ENCODE measurements at places on chromosomes 1 and 21.
A peak's percentile ranks its signal among the peaks of the same experiment; 100 is the strongest.

DNA sequence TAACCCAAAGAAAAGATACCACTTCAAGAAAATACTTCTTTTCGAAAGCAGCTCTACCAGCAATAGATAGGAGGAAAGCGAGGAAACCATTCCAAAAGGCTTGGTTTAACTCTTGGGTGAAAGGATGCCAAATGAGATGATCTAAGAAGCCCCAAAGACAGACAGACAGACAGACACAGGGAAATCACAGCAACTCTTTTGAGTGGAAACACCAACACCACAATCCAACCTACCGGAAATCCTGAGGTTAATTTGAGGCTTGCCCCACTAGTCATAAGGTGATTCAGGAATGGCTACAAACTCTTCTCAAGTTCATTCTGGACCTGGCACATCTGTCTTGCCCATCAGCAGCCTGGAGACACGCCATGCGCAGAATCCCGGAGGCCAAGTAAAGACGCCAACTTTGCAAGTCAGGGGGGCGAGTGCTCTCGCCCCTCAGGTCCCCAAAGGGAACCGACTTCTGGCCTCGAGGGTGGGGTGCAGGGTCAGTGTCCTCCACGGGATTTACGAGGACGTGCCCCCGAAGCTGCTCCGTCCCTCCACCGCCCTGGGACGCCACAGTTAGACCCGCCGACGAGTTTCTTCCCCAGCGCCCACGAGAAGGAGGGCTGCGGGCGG, 778 bp downstream of the EVI5 start:
- DNase-seq: peak; percentile 43

GRCh38 chr1:162128693-162129356, 59.3 kb downstream of the NOS1AP start:
- no peak for DNase-seq

- no peak for DNase-seq
These were observed 53.0 kb downstream of the KANK4 start for GRCh38 chr1:62265956-62266935.

DNA sequence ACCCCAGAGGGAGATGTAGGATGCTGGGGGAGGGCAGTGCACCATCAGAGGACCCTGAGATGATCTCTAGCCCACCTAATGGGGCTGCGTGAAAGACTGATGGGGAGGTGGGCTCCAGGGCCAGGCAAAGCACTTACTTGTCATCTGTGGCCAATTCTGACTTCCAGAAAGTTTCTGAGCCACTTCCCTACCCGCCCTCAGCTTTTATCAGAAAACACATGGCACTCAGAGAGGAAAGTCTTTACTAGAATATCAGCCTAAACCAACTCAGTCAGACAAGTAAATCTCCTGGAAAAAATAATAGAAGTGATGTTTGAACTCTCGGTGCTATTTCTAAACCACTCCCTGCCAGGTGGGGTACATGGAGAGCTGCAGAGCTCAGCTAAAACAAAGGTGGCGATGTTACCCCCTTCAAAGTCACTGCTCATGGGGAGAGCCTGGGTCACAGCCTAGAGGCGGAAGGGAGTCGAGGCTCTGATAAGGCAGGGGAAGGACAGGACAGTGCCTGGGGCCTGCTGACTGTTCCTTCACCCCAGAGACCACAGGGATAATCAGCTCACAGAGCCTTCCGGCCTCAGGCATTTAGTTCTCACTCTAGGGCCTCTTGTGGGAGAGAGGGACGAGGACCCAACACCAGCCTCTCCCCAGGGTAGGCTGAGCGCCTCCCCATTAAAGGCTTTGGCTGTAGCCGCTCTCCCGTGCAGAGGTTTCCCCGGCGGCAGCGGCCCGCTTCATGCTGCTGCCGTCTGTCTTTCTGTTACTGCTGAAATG, 14.2 kb downstream of the SMIM12 start:
- no peak for DNase-seq

GRCh38 chr1:155678027-155678426, 10.5 kb downstream of the YY1AP1 start:
- no peak for DNase-seq

- no peak for DNase-seq
These were observed 216.4 kb downstream of the FMN2 start for GRCh38 chr1:240308096-240308495.

- DNase-seq: no peak
These were observed 213.5 kb upstream of the IRF2BP2 start for GRCh38 chr1:234823191-234824176.

- DNase-seq: peak; percentile 52
These were observed 14.7 kb upstream of the KCNE1 start for GRCh38 chr21:34526618-34527290.

GRCh38 chr1:111541721-111542120, 38.3 kb upstream of the ADORA3 start:
- no peak for DNase-seq

GRCh38 chr1:2104621-2105427, 54.6 kb downstream of the PRKCZ start:
- no peak for DNase-seq

DNA sequence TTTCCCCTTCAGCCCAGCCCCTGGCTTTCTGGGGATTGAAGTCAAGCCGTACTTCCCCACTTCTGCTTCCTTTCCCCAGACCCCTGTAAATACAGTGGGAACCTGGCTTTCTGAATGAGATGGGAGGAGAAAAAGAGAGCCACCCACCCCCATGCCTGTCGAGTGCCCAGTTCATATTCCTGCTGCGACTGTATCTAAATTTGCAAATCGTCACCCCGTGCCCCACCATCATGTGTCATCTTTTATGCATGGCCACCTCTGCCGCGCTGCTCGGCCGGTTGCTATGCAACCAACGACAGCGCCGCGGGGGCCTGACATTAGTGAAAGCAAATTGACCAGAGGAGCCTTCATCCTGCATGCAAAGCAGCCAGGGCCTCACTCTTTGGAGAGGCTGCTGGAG, 143.0 kb downstream of the ELAVL4 start:
- no peak for DNase-seq

- no peak for DNase-seq
These were observed 13.2 kb upstream of the IGSF3 start for GRCh38 chr1:116680752-116681151.

GRCh38 chr1:47859092-47859743, 138.0 kb downstream of the TRABD2B start:
- DNase-seq: no peak

GRCh38 chr21:42413093-42413492, 9.4 kb downstream of the UBASH3A start:
- no peak for DNase-seq

- no peak for DNase-seq
These were observed 3.4 kb downstream of the PRR9 start for GRCh38 chr1:153220606-153221303.

- peak; percentile 38 for DNase-seq
These were observed 954 bp downstream of the RSBN1 start for GRCh38 chr1:113811156-113811887.

DNA sequence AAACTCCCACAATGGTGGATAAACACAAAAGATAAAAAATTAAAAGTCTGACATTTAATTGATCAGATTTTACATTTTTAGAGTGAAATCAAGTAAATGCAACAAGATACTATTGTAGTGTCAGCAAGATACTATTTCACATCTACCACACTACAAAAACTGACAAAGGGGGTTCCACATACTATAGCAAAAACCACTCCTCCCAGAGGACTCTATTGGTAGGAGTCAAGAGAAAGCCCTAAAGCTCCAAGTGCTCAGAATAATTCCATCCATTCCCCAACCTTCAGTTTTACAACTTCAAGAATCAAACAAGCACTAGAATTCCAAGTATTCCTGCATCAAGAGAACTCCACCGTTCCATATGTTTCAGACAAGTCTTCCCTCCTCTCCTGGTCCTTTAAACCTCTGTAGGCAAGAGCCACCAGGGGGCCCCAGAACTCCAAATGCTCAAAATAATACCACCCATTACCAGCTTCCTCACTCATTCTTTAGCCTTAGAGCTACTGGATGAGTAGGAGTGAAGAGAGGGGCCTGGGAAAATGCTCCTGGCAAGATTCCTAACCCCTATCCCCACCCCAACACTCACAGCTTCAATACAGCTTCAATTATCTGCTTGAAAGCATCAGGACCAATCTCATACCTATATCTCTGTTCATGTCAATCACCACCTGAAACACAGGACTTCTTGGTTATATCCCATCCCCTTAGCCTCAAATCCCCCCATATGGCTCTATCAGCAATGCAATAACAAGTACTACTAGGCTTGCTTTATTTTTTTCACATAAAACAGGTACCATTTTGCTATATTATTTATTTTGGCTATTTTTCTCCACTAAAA, 9.9 kb downstream of the TOR1AIP2 start:
- DNase-seq: peak; percentile 39

DNA sequence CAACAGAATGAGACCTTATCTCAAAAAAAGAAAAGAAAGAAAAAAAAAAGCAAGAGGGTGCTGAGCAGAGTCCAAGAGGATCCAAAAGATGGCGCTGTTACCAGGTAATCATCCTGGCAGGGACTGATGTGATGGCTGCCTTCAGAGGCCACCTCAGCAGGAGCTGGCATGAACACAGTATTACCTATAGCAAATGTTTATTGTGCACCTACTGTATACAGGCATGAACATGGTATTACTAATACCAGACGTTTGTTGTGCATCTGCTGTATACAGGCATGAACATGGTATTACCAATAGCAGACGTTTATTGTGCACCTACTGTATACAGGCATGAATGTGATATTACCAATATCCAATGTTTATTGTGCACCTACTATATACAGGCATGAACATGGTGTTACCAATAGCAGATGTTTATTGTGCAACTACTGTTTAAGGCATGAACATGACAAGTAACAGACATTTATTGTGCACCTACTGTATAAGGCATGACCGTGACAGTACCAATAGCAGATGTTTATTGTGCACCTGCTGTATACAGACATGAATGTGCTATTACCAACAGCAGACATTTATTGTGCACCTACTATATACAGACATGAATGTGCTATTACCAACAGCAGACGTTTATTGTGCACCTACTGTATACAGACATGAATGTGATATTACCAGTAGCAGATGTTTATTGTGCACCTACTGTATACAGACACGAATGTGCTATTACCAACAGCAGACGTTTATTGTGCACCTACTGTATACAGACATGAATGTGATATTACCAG, 115.1 kb upstream of the TMEM51 start:
- no peak for DNase-seq

GRCh38 chr1:229661022-229661877, 35.2 kb downstream of the URB2 start:
- peak; percentile 77 for DNase-seq

DNA sequence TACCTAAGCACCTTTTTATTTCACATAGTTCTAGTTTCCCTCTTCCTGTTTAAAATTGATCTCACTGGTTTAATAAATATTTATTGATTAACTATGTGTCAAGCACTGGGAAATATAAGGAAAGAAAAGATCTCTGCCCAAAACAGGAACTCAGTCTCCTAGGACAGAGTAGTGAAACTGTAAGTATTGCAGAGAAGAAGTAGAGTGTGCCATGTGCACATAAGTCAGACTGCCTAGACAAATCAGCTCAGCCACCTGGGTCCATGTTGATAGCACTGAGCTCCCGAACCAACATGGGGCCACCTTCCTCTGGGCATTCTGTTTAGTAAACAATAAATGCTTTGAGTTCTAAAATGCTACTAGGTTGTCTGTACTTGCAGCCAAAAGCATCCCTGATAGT, 9.8 kb upstream of the SSX2IP start:
- DNase-seq: no peak

GRCh38 chr1:234906654-234907053, 222.0 kb downstream of the TOMM20 start:
- no peak for DNase-seq

DNA sequence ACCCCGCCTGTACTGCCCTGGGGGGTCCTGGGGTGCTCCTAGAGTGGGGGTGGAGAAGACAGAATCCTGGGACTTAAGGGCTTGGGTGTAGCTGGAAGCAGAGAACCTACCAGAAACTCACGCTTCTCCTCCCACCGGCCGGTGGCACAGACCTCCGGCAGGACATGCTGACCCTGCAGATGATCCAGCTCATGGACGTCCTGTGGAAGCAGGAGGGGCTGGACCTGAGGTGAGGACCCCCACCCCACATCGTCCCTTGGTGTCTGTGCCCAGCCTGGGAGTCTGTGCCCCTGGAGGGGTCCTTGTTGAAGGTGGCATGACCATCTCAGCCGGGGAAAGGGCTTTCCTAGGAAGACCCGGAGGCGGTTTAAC, 70.8 kb downstream of the PIK3CD start:
- no peak for DNase-seq

DNA sequence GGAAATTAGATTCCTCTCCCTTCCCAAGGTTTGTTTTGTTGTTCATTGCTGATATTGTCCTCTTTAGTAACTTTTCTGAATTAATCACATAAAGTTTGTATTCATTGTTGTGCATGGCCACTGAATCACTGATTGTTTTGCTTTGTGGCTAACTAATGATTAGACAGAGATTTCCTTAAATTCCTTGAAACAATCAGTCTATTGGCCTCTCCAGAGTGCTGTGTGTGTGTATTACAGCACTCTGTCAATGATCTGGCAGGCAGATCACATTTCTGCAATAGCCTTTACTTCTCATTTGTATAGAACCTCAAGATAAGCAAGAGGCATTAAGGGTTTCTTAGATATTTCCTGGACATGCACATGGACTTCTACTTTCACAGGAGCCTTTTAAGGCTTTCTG, 78.6 kb downstream of the DUSP10 start:
- DNase-seq: no peak

- no peak for DNase-seq
These were observed 209.9 kb downstream of the FAF1 start for GRCh38 chr1:50750021-50750619.

DNA sequence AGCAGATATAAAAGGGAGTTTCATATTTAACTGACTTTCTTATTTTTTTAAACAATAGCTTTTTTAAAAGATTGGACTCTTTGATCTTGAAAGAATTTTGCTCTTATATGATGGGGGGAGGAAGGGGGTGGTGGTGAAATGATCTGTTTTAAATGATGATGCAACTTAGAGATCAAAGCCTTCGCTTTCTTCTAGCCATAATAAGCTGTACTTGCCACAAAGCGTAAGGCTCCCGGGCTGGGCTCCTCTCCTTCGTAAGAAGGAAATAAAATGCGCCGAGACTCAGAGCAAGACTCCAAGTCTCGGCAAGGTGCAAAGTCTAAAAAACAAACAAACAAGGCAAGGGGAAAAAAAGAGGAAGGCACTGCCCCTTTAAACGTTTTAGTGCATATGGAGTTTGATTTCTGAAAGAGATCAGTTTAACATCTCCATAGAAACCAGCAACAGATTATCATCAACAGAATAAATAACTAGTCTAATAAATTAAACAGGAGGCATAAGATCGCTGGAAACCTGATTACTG, 3.3 kb downstream of the CASZ1 start:
- no peak for DNase-seq

DNA sequence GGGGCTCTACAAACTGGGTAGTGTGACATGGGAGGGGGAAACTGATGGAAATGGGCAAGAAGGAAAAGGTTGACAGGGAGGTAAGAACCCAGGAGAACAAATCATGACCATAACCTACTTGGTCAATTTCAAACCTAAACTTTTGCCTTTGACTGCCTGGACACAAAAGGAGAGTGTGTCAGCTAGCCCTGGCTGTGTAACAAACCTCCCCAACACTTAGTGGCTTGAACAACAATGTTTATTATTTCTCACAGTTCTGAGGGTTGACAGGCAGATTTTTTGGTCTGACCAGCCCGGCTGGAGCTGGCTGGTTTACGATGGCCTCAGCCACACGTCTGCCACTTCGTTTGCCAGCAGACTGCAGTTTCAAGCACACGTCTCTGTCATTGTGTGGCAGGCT, 92.5 kb downstream of the WDR4 start:
- no peak for DNase-seq
